ENCODE measurements at places on chromosomes 16 and 17.

- no peak for DNase-seq
Measured at GRCh38 chr16:6331770-6332169, 1000.9 kb upstream of the RBFOX1 start.

DNA sequence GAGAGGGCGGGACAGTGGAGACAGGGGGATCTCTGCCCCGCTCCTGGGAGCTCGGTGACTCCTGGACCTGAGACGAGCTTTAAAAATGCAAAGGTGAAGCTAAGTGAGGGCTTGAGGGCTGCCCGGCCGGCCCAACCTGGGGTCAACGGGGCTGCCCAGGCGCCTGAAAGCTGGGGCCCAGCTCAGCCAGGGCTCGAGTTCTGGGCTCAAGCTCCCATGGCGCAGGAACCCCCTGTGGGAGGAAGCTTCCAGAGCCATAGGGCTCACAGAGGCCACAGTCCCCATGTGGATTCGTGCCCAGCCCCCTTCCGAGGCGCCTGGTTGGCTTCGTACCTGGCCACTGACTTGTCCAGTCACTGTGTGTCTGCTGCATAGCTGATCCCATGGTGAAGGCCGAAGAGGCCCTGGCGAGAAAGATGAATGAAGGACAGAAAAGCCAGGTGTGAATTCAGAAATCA is 75.8 kb upstream of the GSE1 start:
- no peak for DNase-seq

- no peak for DNase-seq
Measured at GRCh38 chr16:630815-631405, at the start of gene WFIKKN1. Gene WFIKKN1 (plus strand): TSS chr16:630985. CDS start chr16:631254, 269 bp downstream.

- no peak for DNase-seq
Measured at GRCh38 chr17:65359016-65359415, 202.4 kb downstream of the AXIN2 start.

DNA sequence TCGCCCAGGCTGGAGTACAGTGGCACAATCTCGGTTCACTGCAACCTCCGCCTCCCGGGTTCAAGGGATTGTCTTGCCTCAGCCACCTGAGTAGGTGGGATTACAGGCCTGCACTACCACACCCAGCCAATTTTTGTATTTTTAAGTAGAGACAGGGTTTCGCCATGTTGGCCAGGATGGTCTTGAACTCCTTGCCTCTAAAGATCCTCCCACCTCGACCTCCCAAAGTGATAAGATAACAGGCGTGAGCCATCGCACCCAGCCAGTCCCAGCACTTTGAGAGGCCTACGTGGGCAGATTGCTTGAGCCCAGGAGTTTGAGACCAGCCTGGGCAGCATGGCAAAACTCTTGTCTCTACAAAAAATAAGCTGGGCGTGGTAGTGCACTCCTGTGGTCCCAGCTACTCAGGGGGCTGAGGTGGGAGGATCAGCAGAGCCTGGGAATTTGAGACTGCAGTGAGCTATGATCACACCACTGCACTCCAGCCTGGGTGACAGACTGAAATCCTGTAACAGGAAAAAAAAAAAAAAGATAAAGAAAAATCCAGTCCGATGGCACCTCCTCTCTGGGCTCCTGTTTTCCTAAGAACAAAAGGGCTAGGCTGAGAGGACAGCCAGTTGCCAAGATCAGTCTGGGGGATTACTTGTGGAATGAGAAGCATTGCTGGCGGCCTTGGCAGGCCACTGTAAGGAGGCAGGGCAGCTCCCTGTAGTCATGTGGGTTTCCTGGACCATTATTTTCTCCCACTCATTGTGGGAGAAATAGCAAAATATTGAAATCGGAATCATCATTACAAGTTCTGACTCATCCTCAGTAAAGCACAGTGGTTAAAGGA is 3.0 kb upstream of the PIPOX start:
- no peak for DNase-seq

DNA sequence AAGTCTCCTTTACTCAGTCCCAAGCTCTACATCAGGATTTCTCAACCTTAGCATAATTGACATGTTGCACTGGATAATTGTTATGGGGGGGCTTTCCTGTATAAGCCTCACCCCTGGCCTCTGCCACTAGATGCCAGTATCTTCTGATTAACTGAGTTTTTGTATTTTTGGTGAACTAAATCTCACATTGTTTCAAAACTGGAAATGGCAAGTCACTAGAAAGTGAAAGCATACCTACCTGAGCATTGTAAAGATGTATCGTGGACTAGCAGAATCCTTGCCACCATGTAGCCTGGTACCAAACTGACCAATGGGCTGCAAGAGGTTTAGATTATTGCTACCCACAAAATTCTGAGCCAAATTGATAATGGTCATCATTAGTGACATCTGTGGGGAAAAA is 15.0 kb downstream of the TOP2A start:
- DNase-seq, result no peak

Data from activated CD8-positive, alpha-beta memory T cell treated with anti-CD3 and anti-CD28 coated beads for 48 hours (primary cell).